EL (cell line): ENCODE measurements at places on chromosomes 3 and 15.
A peak's percentile ranks its signal among the peaks of the same experiment; 100 is the strongest.

DNA sequence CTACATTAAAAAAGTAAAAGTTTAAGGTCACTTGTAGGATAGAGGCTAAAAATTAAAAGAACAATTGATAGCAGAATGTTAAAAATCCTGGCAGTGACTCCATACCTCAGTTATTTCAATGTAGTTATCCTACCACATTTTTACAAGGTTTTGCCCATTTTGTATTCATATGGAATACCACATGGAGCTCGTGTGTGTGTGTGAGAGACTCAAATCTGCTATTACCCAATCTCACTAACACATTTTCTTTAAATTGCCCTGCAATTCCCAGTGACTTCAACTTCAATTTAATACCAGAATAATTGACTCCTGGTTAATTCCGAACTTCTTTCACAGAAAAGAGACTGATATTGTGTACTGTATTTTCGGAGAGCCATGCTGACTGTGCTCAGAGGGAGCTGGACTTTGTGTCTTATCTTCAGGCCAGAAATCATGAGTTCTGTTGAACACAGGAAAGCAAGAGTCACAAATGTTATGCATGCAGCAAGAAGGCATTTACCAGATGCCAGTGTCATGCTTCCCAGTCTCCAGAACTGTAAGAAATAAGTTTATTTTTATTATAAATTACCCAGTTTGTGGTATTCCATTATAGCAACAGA lies 529.0 kb upstream of the NECTIN3 start:
- DNase-seq: peak; percentile 46

DNA sequence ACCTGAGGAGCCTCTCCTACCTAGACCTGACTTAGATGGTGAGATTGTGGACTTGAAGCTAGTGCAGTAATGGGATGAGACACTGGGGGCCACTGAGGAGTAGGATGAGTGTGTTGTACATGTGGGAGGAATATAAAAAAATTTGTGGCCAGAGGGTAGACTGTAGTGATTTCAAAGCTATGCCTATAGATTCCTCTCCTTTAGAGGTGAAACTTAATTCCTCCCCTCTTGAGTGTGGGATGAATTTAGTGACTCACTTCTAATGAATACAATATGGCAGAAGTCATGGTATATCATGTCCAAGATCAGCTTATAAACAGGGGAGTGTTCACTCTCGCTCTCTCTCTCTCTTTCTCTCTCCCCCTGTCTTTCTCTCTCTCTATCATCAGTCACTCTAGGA lies 6.7 kb downstream of the ZNF860 start:
- no peak for DNase-seq

- DNase-seq: peak; percentile 3
These were observed 345.6 kb downstream of the MCTP2 start for GRCh38 chr15:94576889-94577533.

- no peak for DNase-seq
These were observed 13.2 kb downstream of the TSPAN3 start for GRCh38 chr15:77057685-77058084.

DNA sequence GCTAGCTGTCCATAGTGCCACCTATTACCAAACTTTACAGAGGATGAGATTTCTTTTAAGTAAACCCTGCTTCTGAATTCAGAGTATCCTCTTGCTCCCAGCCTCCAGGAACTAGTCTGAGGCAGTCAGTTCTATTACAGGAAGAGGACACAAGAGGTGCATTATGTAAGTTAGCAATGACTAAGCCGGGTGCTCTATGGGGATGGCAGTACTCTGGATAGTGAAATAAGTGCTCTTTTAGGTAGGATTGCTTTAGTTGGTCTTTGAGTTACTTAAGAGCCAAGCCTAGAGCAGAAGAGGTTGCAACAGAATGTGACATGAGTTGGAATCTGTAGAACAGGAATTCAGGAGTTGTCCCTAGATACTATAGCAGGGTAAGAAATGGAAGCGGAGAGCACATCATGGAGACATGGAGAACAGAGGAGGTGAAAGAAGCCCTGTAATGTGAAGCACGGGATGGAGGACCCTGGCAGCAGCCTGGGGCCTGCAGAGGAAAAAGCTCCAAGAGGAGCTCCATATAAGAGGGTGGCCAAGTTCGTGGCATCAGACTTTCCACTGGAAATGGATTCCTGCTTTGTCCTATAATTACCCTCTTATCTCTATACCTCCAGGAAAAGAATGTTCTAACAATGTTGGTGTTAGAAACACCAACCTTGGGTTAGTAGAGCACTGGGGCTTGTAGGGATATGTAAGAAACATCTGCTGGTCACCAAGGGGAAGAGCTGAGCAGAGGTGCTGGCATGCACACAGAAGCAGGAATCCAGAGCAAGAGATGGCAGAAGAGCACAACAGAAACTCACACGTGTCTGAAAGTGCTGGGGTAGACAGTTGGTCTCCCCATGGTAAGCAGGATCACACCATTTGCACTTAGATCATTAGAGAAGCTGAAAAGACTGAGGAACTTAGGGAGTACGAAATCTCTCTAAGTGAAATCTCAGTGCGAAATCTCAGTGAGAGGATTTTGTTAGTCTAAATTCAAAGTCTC lies 851.1 kb downstream of the FHIT start:
- DNase-seq: no peak

DNA sequence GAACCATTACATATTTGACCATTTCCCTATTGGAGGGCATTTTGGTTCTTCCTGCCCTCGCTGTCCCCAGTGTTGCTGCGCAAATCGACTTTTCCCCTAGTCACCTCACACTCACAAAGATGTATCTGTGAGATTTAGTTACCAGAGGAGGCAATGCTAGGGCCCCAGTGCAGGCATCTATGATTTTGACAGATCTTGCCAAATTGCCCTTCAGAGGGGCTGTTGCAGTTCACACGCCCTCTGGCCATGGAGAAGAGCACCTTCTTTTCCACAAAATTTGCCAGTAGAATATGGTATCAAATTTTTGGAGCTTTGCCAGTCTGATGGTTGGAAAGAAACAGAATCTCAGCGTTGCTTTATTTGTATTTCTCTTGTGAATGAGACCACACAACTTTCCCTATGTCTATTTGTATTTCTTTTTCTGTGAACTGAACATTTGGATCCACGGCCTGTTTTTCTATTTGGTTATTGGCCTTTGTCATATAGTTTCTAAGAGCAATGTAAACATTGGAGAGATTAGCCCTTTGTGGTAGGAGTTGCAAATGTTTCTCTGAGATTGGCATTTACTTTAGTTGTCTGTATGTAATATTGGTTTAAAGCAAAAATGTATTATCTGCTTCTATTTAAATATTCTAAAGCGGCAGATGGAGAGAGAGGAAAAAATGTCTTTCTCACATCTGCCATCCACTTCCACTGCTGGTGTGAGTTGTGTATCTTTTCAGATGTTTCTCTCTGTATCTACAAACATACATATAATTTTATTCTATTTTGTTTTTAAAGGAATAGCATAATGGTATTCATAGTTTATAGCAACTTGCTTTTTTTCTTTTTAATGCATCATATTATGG lies 66.1 kb downstream of the DNASE1L3 start:
- no peak for DNase-seq

DNA sequence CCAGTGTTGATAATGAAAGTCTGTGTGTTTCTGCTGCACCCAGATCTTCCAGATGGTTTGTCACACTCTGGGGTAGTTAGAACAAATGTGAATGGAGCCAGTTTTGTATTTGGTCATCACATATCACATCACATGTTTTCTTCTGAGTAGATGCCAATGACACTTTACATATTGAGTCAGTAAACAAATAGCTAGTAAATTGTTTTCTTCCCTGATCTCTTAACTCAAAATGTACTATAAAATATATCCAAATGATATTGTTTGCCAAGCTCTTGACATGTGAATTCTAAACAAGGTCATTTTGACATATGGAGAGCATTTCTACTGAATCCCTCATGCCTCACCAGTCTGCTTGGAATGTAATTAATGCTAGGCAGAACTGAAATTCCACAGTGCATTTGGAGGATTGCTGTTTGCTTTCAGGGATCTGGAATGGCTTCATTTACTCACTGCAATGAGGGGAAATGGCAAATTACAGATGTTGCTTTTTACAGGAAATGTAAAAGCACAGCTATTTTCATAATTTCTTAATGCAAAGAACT lies 45.0 kb downstream of the PDHB start:
- peak; percentile 55 for DNase-seq

GRCh38 chr15:66838671-66839239 lies 136.7 kb downstream of the SMAD6 start:
- DNase-seq: peak; percentile 63

GRCh38 chr3:70763894-70764293 lies 451.5 kb upstream of the MDFIC2 start:
- DNase-seq: no peak

GRCh38 chr15:59994888-59995557 lies 9.1 kb upstream of the FOXB1 start:
- no peak for DNase-seq

GRCh38 chr15:94282269-94283250 lies 51.2 kb downstream of the MCTP2 start:
- DNase-seq: no peak

- peak; percentile 93 for DNase-seq
These were observed 59.5 kb upstream of the CTSH start for GRCh38 chr15:79004336-79004735.

DNA sequence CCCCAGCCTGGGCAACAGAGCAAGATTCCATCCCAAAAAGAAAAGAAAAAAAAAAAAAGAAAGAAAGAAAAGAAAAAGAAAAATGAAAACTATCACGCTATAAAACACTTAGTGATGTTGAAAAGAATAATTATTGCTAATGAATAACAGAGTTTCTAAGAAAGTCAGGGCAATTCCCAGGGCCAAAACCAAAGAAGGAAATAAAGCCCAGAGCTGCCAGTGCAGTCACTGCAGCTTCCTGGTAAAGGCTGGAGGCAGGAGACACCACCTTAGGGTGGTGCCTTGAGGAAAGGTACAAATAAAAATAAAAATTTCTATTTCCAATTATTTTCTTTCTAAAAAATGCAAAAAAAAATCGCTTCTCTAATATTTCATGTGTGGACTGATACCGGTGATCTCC lies 19.7 kb upstream of the UACA start:
- DNase-seq: no peak

- DNase-seq: no peak
These were observed 1.1 kb downstream of the LSAMP start for GRCh38 chr3:116444115-116444747.

DNA sequence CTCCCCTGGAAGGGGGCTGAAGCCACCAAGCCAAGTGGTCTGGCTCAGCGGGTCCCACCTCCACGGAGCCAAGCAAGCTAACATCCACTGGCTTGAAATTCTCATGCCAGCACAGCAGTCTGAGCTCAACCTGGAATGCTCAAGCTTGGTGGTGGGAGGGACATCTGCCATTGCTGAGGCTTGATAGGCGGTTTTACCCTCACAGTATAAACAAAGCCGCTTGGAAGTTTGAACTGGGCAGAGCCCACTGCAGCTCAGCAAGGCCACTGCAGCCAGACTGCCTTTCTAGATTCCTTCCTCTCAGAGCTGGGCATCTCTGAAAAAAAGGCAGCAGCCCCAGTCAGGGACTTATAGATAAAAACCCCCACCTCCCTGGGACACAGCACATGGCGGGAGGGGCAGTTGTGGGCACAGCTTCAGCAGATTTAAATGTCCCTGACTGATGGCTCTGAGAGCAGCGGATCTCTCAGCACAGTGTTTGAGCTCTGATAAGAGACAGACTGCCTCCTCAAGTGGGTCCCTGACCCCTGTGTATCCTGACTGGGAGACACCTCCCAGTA lies 23.2 kb upstream of the IGSF10 start:
- DNase-seq: no peak

DNA sequence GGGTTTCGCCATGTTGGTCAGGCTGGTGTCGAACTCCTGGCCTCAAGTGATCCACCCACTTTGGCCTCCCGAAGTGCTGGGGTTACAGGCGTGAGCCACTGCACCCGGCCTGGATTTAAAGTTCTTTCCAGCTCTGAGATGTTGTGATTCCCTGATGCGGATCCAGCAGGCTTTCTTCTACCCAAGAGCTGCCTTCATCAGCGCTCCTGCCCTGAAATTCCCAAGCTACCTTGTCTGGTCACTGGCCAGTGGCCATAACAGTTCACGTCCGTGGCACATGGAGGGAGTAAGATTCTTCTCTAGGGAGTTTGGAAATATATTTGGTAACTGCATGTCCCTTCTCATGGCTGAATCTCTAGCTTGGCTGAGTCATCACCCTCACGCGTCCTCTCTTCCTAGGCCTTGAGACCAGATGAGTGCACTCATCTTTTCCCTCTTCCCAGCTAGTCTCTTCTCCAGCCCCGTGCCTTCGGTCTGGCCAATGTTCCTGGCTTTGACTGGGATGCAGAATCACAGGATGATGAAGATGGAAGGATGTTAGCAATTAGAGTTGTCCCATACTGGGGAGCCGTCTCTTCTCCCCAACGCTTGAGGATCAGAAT lies 29.8 kb upstream of the APOD start:
- peak; percentile 89 for DNase-seq

DNA sequence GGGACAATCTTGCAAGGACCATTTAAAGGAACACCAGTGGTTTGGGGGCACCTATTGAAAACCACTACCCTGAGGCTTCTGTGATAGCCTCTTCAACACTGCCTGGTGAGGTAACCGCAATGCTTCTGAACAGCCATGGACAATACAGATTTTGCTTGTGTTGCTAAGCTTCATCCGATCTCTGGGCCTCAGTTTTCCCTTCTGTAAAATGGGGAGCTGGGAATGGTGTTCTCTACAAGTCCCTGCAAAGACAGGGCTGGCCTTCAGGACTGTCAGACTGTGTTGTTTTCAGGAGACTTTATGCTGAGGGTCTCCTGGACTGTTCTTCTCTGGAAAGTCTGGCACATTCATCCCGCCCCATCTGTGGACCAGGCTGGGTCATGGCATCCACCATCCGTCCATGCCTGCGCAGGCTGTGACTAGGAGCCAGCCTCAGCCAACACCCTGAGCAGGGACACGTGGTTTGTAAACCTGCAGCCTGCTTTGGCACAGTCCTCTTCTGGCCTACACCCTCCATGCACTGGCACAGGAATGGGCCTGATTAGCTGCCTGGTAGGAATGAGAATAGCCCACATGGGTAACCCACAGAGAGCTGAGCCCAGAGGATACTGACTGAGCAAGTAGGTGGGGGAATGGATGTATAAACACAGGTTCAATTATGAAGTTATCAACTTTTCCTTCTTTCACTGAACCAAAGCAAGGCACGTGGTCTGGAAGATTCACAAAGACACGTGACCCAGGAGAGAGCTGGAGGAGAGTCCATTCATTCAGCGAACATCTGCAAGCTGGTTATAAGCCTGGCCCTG lies 55.3 kb downstream of the ROPN1B start:
- no peak for DNase-seq

DNA sequence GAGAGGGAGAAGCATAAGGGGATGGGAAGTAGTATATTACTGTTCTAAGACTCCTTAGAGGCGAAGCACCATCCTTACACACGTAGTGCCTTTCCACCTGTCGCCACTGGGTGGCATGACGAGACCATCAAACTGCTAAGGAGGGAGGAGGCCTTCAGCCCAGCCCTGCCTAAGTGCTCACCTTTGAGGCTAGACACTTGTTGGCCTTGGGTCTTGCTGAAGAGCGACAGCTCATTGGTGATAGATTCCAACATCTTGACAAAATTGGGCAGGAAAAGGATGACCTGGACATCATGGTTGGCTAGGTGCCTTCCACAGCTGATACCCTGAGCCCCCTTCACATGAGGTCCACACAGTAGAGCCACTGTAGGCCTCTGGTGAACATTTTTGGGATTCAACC lies 19.6 kb downstream of the CLK3 start:
- DNase-seq: peak; percentile 67

- DNase-seq: peak; percentile 7
These were observed 236.3 kb downstream of the MEX3B start for GRCh38 chr15:81809543-81809942.

GRCh38 chr15:31271711-31272557 lies 54.7 kb upstream of the KLF13 start:
- no peak for DNase-seq

- DNase-seq: no peak
These were observed at the start of gene SUCNR1 for GRCh38 chr3:151873398-151873797. Gene SUCNR1 (plus strand): TSS chr3:151873643. CDS start chr3:151879893, 6,250 bp downstream.
